ENCODE measurements at places on chromosomes 1 and 21.
A peak's percentile ranks its signal among the peaks of the same experiment; 100 is the strongest.

- DNase-seq: no peak
Observed at GRCh38 chr1:198942466-198942865, 303.6 kb downstream of the PTPRC start.

- no peak for DNase-seq
Observed at GRCh38 chr1:241612533-241613477, 27.4 kb downstream of the CHML start.

DNA sequence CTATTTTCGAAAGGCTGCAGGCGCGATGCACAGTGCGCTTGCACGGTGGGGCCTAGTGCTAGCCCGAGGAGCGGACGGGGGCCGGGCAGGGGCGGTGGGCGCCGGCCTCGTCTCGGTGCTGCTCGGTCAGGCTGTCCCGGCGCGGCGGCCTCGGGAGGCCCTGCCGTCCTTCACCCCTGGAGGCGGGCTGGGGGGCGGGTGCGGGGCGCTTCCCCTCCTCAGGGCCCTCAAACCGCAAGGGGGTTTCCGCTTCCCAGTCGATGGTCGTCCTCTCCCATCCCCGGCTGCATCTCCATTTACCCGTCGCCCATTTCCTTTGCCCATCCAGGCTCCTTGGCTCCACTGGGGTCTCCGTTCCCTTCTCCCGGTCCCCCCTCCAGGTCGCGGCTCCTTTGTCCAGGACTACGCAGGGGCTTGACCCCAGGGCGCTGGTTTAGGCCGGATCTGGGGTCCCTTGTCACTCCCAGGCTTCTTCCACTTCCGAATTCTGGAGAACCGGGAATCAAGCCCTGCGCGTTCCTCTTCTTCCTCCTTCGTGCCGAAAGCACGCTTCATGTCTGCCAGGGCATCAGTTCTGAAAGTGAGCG, 196.3 kb upstream of the LMO4 start:
- no peak for DNase-seq

DNA sequence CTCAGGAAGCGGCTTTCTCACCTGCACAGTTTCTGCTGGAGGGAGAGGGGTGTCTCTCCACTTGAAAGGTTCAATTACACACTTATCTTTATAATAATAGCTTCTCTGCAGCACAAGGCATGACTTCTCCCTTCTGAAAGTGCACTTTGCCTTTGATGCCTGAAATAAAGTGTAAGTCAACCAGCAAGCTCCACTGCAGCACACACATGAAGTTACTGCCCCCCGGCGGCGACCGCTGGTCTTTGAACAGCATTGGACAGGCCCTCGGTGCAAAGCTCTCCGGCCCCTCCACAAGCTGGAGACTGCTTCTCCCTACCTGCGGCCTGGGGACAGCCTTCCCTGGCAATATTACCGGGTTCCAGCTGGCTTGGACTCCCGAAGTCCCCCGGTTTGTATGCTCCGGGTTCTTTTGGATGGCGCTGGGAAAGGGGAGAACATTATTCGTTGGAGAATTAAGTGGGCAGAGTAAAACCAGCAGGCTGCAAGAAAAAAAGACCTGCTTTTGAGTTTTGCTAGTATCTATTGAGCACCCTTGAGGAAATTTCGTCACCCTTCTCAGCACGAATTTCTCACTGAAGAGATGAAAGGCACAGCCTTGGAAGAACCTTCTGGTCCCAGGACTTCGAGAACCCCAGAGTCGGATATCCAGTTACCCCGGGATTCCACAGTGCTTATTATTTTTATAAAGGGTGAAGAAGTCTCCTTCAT, 11.8 kb downstream of the RCAN1 start:
- peak; percentile 57 for DNase-seq

DNA sequence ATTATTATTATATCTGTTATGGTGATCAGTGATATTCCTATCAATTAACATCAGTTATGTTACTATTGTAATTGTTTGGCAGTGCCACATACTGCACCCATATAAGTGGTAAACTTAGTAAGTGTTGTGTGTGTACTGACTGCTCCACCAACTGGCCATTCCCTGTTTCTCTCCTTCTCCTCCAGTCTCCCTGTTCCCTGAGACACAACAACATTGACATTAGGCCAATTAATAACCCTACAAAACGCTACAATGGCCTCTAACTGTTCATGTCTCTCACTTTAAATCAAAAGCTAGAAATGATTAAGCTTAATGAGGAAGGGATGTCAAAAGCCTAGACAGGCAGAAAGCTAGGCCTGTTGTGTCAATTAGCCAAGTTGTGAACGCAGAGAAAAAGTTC, 6.6 kb upstream of the THRAP3 start:
- no peak for DNase-seq

GRCh38 chr1:93446837-93447451, 974 bp upstream of the FNBP1L start:
- peak; percentile 42 for DNase-seq

- no peak for DNase-seq
Observed at GRCh38 chr1:37892151-37893047, 33.0 kb upstream of the MTF1 start.

GRCh38 chr1:22821027-22821426, 110.4 kb downstream of the EPHB2 start:
- DNase-seq: no peak

DNA sequence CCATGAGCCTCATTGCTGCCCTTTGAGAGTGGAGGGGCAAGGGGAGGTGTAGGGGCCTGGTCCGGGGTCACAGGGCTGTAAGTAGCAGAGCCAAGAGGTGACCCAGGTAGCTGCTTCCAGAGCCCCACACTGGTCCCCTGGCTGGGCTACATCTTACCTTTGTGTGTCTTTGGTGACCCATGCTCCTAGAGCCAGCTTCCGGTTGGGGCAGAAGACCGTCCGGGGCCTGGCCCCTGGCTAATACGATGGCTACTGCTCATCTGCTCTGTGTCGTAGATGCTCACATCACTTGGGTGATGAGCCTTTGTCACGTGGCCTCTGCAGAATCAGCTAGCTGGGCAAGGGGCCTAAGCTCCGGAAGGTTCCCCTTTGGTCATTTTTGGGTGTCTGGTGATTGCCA, 20.6 kb downstream of the ABCG1 start:
- DNase-seq: no peak

GRCh38 chr1:154584267-154584994, 16.9 kb downstream of the CHRNB2 start:
- DNase-seq: no peak

DNA sequence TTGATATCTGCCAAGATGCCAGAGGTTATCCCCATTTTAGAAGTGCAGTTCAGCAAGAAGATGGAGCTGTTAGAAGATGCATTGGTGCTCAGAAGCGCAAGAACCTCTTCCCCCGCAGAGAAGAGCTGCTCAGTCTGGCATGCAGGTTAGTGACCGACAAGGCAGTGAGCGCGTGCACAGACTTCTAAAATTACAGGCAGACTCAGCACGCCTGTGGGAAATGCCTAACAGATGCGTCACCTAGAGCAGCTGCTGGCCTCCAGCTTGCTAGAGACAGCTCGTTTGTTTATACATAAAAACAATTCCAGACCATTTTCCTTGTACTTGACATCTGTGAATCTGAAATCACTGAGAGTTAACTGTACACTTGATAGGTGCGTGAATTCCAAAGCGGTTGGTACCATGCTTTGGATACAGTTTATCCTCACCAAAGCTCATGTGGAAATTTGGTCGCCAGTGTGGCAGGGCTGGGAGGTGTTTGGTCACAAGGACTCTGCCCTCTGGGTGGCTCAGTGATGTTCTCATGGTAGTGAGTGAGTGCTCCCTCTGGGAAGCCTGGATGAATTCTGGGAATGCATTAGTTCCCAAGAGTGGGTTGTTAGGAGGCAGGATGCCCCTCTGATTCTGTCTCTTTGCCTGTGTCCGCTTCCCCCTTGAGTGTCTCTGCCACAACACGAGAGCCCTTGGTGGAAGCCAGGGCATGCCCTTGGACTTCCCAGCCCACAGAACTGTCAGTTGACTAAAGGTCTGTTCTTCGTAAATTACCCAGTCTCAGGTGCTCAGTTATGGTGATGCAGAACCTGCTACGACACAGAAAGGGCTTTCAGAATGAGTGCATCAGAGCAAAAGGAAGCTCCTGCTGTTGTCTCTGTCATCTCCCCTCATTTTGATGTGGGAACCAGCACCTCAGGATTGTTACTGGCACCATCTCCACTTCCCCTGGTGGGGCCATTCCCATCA, 24.4 kb downstream of the SNAP47 start:
- DNase-seq: no peak

DNA sequence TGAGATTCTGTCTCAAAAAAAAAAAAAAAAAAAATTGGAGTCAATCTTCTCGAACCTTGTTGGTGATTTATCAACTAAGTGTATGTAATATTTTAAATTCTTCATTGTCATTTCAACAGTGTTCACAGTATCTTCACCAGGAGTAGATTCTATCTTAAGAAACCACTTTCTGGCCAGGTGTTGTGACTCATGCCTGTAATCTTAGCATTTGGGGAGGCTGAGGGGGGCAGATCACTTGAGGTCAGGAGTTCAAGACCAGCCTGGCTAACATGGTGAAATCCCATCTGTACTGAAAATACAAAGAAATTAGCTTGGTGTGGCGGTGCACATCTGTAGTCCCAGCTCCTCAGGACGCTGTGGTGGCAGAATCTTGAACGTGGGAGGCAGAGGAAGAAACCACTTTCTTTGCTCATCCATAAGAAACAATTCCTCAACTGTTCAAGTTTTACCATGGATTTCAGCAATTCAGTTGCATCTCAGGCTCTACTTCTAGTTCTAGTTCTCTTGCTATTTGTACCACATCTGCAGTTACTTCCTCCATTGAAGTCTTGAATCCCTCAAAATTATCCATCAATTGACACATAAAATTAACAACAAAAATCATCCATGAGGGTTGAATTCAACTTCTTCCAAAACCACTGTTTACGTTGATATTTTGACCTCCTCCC, 30.4 kb upstream of the EYA3 start:
- no peak for DNase-seq

- DNase-seq: no peak
Observed at GRCh38 chr1:9233241-9233941, 1.2 kb upstream of the H6PD start.

GRCh38 chr1:201745023-201745422, 83.9 kb upstream of the IPO9 start:
- no peak for DNase-seq

- no peak for DNase-seq
Observed at GRCh38 chr1:218604217-218604616, 259.1 kb downstream of the TGFB2 start.

DNA sequence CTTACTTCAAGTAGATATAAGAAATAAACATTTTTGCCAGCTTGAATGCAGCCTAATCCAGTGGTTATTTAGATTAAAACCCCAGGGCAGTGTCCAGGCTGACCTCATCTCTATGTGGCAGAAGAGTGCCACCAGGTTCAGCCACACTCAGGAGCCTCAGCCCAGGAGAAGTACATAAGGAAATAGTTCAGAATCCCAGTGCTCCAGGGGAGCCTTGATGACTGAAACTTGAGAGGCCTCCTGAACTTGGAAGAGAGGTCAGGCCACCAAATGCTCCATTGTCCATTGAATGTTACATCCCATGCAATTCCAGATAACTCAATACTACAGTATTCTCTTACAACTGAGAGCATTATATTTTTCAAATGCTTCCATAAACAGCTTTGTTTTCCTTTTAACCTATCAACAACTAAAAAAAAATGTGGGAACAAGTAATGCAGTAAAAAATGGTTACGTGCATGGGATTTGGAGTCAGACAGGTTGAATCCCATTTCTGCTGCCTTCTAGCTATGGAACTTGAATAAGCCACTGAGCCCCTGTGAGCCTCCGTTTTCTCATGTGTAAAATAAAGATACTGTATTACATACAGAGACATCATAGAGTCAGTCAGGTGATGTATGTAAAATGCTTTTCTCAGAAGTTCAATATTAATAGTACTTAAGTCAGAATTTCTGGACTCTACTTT, 248.0 kb downstream of the PLPP3 start:
- no peak for DNase-seq

Measured in right kidney (tissue), 9 donors.